ENCODE measurements at places on chromosomes 12 and 14. TPM values are rescaled to one million over a fixed set of nuclear protein-coding genes. Genes with fewer than 3 reads are reported as not detected.

DNA sequence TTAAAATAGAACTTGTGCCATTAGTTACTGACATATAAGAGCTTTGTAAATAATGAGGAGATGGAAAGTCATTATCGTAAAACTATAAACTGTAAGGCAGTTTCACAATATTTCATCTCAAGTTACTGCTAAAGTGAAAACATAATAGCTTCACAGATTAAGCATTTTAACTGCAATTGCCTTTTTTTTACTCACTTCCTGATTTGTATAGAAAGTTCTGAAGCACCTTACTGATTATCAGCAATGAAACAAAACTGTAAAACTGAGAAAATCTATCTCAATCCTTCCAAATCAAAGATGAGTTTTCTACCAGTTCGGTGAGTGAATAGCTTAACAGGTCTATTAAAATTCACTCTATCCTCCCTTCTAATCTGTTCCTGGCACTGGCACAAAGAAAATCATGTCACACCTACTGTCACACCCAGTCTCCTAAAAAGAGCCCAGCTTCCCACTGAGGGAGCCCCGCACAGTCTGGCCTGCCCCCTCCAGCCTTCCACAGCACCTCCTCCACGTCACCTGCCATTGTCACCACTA is 161.4 kb upstream of the ABCD2 start:
- no peak for DNase-seq

DNA sequence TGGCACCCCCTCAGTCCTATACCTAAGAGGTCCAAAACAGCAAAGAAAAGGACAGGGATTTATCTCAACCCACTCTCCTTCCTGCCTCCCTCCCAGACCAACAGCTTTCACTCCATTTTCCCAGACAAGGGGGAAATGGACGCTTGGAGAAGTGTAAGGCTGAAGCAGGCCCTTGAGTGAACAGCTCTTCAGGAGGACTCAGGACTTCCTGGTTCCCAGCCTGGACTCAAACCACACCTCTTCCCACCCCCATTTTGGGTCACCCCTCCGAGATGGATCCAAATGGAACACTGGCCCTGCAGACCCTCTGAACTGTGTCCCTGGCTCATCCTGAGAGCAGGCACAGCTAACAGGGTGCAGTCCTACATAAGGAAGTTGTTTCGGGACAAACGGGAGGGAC is 2.7 kb downstream of the KMT2D start:
- DNase-seq, result no peak

DNA sequence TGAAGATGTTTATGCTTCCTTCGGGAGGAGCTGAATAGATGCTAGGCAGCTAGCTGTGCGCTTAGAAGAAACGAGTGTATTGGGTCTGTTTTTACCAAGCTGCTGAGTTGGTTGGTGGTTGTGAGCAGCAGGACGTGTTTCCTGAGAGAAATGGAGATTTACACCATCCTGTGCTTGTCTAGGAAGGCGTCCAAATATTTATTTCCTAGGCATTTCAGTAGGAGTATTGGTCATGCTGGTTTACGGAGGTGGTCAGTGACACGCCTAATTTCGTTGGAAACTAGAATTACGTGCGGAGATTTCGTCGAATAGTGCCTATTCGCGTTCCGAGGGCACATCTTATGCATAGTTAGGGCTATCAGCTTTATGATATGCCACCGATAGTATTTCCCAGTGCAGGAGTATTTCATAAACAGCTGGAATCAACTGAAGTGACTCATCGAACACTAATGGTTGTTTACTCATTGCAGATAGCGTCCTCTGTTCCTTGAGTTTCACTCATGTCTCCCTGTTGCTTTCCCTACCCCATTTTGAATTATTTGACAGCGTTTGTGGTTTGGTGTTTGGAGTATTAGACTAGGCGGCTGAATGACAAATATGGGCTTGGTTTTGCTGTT is 780 bp downstream of the TBC1D15 start:
- DNase-seq, result no peak

DNA sequence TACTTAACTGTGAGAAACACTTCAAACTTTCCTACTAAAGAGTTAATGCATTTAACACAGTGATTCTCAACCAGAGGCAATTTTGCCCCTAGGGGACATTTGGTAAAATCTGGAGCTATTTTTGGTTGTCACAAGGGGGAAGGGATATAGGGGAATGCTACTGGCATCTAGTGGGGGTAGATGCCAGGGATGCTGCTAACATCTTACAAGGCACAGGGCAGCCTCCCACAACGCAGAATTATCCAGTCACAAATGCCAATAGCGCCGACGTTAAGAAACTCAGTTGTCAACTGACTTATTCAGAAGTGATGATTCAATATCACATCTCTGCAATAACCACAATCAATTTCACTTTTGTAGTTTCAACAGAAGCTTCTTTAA is 2.0 kb downstream of the EEA1 start:
- DNase-seq, result no peak

DNA sequence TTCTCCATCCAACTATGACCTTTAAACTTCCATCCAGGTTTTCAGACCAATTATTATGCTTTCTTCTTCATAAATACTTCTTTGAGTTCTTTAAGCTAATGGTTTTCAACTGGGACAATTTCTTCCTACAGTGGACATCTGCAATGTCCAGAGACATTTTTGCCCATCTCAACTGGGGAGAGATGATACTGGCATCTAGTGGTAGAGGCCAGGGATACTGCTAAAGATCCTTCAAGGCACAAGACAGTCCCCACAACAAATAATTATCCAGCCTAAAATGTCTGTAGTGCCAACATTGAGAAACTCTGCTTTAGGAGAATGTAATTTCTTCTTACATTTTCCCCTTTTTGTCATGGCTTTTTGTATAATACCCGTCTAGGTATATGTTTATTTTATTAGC is 10.6 kb downstream of the TRHDE start:
- DNase-seq, result no peak

- DNase-seq, result no peak
Measured at GRCh38 chr12:56874821-56875220, 59.4 kb downstream of the SDR9C7 start.

GRCh38 chr12:129675496-129675895 is 228.3 kb downstream of the TMEM132D start:
- no peak for DNase-seq

GRCh38 chr12:22046090-22046967 is at the start of gene CMAS:
CMAS (plus strand) TSS chr12:22046218; CDS start chr12:22046304, 86 bp downstream.
- DNase-seq, result peak; percentile 88

- DNase-seq, result no peak
Measured at GRCh38 chr12:5437182-5437583, 5.3 kb downstream of the NTF3 start.

DNA sequence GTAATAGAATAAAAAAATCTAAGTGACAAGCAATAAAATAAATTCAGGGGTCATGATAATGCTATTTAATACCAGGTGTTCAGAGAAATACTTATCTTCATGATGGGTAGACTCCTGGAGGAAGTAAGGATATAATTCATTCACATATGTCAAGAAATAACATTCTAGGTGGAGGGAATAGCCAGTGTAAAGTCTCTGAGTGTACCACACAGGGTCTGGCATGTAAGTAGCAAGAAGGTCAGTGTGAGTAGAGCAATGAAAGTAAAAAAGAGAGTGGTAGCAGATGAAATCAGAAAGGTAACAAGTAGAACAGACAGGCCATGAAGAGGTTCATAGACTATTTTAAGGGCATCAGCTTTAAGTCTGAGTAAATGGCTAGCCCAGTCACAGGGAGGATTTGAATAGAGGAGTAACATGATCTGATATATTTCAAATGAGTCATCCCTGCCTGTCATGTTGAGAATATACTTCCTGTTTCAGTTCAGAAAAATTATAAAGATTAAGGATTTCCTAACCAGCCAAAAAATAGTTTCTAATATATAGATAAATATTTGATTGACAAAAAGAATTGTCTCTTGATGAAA is 519.9 kb downstream of the C12orf50 start:
- DNase-seq, result no peak

DNA sequence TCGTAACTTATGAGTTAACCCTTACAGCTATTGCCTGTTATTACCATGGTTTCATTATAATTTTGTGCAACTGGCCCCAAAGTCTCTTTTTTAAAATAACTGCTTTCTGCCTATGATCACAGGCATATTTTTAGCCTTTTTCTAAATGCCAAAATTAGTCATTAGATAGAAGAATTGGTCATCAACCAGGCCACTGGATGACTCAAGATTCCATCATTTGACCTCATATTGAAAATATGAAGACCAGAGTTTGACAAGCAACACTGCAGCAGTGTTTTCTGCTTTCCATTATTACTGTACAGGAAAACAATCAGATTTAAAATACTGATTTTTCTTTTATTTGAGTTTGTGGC is 54.7 kb upstream of the OTOGL start:
- no peak for DNase-seq

The GABARAPL1 gene
- 278 TPM for total RNA-seq

The PARPBP gene
- 0.24 TPM for total RNA-seq

The CELA1 gene
- total RNA-seq, result not detected

The VEZT gene
- 55.5 TPM for total RNA-seq

The ATN1 gene
- total RNA-seq, result 69.7 TPM

The TMEM30B gene
- total RNA-seq, result 0.27 TPM

The NPFF gene
- total RNA-seq, result not detected

Data from Right ventricle myocardium superior (tissue), 1 donor.